ENCODE measurements at places on chromosomes 5 and 9.
A peak's percentile ranks its signal among the peaks of the same experiment; 100 is the strongest.

- DNase-seq = no peak
These were observed 8.1 kb downstream of the CD180 start for GRCh38 chr5:67188274-67189078.

- DNase-seq = no peak
These were observed 38.6 kb downstream of the HMGCS1 start for GRCh38 chr5:43274435-43275114.

- no peak for DNase-seq
These were observed 181.8 kb upstream of the ELL2 start for GRCh38 chr5:96143450-96143849.

GRCh38 chr9:94870793-94871558 is 144.5 kb downstream of the AOPEP start:
- no peak for DNase-seq

- DNase-seq = no peak
These were observed 38.3 kb downstream of the CEMIP2 start for GRCh38 chr9:71729816-71730526.

GRCh38 chr9:93143830-93144530 is 9.9 kb upstream of the NINJ1 start:
- peak; percentile 90 for DNase-seq

- DNase-seq = no peak
These were observed 182.1 kb downstream of the FAM170A start for GRCh38 chr5:119811458-119811857.

- DNase-seq = peak; percentile 53
These were observed 654 bp downstream of the PURA start for GRCh38 chr5:140114341-140115185.

DNA sequence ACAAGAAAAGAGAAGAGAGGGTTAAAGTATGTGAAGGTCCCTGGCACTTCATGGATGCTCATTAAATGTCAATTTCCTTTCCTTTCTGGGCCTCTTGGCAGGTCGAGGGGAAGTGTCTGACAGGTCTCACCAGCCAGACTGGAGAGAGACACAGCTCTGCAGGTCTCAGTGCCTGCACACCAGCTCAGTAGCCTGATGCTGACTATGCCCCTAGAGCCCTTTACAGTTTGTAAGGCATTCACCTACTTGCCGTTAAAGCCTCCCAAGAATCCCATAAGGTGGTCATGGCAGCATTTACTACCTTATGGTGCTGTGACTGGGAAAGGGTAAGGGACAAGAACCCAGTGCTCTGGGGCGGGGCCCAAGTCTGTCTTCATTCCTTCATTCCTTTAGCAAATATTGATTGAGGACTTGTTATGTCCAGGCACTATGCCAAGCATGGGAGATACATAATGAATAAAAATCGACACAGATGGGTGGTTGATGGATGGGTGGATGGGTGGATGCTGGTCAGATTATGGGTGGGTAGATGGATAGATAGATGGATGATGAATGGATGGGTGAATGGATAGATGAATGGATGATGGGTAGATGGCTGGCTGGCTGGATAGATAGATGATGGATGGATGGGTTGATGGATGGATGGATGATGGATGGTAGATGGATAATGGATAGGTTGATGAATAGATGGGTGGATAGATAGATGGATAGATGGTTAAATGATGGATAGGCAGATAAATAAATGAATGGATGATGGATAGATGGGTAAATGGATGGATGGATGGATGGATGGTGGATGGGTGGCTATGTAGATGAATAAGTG is 21.3 kb upstream of the KIF12 start:
- DNase-seq = no peak

GRCh38 chr9:72946821-72947220 is 6.0 kb downstream of the ALDH1A1 start:
- no peak for DNase-seq

DNA sequence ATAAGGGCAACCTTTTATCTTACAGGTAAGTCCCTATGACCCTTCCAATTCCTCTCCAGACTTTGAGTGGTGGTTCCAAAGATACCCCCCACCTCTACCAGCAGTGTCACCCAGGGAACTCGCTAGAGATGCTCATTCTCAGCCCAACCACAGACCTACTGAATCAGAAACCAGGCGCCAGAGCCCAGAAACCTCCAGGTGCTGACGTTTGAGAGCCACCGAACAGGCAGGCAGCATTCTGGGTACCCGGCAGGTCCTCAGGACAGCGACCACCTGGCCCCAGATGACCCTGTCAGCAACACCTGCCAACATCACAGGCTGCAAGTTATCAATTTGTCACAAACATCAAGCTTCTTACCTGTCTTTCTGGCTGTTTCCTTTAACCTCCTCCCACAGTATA is 19.5 kb downstream of the RAPGEF1 start:
- DNase-seq = no peak

GRCh38 chr9:89744730-89745129 is 139.9 kb downstream of the GADD45G start:
- no peak for DNase-seq

DNA sequence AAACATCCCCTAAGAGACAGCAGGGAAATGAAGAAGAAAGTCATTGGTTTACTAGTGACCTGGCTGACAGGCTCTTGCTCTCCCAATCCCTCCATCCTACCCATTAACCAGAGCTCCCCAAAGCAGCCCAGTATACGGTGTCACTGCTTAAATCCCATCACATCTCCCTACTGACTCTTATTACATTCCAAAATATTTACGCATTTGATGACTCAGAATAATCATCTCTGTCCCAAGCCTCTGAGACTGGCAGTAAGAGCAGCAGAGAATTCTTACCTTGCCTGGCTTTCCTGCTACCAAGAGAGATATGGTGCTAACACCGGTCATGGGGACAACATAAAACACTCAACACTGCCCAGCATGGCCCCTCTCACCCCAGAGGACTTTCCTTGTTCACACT is 20.2 kb upstream of the WHRN start:
- DNase-seq = no peak

- DNase-seq = no peak
These were observed 14.8 kb downstream of the ETF1 start for GRCh38 chr5:138528208-138528607.

DNA sequence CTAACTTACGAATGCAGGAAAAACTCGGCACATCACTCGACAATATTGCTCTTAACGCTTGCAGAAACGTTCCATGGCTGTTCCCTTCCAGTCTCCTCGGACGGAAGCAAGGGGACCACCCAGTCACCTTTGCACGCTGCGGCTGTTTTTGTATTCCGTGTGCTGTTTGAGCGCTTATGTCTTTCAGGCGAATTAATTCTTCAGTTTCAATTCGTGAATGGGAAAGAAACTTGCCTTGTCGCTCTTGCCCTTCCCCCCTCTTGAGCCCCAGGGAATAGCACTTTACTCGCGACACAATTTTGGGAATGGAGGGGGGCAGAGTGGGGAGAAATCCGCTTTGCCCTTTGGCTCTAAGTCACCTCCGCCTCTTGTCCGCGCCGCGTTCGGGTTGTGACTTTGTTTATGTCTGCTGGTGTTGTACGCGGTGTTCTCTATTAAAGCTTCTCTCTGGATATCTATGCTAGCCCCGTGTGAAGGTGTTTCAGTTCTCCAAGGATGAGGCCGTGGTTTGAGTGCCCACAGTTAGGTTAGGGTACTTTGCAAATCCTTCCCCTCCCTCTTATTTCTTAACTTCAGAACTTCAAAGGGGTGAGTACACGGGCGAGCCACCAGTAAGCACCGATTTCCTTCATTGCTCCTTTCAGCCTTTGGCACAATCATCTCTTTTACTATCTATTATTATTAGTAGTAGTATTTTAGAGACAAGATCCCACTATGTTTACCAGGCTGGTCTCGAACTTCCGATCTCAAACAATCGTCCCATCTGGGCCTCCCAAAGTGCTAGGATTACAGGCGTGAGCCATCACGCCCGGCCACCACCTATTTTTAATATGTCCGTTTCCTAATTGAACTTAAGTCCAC is 2.7 kb downstream of the FOXB2 start:
- no peak for DNase-seq

DNA sequence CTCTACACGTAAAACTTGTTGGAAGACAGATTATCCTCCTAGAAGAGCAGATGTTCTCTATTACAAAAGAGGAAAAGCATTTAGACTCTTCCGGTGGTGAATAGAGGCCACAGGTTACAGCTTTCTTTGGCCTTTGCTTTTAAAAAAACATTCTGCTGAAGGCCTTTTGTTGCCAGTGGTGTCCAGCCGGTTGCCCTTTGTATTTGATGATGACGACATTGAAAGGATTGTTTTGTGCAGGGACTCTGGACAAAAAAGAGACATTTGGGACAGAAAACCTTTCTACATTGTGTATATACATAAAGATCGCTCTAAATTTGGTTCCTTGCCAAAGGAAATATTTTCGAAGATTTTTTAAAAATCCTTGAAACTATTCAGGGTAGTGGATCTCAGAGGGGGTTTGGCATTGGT is 180.3 kb downstream of the C9orf152 start:
- peak; percentile 37 for DNase-seq

GRCh38 chr5:32170303-32171151 is 3.6 kb downstream of the GOLPH3 start:
- DNase-seq = no peak

GRCh38 chr5:35672995-35673394 is 55.3 kb downstream of the SPEF2 start:
- no peak for DNase-seq

GRCh38 chr9:18331310-18331684 is 142.7 kb upstream of the ADAMTSL1 start:
- no peak for DNase-seq

GRCh38 chr9:13957089-13957488 is 356.9 kb downstream of the NFIB start:
- no peak for DNase-seq

DNA sequence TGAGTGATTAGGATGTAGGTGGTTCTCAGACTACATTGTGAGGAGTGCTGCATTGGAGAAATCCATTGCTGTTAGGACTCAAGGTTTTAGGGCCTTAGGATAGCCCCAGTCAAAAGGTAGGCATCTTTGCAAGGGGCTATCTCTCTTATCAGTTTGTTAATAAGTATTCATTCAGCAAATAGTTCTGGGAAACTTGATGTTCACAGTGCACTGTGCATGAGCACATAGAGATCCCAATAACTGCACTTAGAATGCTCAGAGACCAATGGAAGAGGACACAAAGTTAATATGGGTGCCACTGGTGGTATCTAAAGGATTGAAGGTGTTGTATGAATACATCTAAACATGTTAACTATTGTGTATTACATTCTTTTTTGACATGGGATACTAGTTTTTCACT is 131.4 kb downstream of the KIF4B start:
- DNase-seq = no peak

DNA sequence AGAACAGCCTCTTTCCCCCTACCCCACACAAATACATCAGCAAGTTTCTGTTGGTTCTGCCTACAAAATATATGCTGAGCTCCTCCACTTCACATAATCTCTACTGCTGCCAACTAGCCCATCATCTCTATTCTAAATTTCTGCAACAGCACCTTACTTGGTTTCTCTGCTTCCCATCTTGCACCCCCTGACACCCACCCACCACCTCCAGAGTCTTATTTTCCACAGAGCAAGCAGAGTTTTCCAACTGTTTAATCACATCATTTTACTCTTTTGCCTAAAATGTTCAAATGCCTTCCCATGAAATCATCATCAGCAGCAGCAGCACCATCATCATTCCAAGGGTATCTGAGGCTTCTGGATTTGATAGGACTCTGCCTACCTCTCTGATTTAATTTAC is 295.7 kb downstream of the CTNND2 start:
- DNase-seq = no peak

GRCh38 chr9:130421802-130422276 is 22.9 kb upstream of the ASS1 start:
- no peak for DNase-seq

- DNase-seq = no peak
These were observed 252.7 kb downstream of the AP3B1 start for GRCh38 chr5:78041805-78042204.

GRCh38 chr9:127334725-127335124 is 62.2 kb upstream of the SLC2A8 start:
- DNase-seq = no peak

DNA sequence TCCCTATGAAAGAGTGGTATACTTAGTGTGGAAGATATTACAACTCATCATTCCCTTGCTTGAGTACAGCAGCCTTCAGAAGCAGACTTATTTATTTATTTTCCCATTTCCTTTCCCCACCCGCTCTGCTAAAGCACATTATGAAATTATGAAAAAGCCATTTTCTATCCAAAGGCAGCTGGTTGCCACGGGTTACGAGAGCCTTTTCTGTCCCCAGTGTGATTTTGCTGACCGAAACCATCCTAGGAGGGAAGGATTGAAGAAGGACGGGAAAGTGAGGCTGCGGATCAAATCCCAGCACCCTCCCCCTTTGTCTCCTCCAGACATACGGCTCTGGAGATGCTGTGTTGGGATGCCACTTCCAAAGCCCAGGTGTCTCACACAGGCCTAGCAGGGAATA is 246.9 kb downstream of the TLR4 start:
- DNase-seq = no peak

- DNase-seq = no peak
These were observed 75.5 kb upstream of the UNC5A start for GRCh38 chr5:176734756-176735342.

DNA sequence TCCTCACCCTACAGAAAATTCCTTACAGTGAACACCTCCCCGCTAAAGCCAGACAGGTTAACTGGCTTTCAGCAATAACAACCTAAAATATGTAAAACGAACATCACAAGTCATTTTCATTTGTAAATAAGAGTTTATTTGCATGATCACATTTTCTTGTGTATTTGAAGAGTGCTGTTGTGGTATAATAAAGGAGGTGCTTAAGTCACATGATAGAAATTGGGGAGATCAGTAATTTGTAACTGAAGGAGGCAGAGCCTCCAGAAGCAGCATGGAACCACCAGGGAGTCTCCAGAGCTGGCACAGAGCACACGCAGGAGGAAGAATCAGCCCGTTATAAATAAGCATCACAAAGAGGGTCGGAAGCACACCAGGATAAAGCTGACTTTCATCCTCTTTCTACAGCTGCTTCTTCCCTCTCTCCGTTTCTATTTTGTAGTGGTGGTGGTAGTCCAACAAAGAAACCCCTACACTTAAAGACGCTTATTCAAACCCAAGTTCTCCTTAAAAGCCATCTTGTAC is 210.6 kb downstream of the MAPKAP1 start:
- no peak for DNase-seq

- DNase-seq = no peak
These were observed 33.0 kb downstream of the FKBP15 start for GRCh38 chr9:113187929-113188595.

GRCh38 chr5:144487761-144488160 is 317.1 kb downstream of the KCTD16 start:
- no peak for DNase-seq

- DNase-seq = no peak
These were observed 323.8 kb upstream of the WWC1 start for GRCh38 chr5:167967494-167968177.

- DNase-seq = peak; percentile 87
These were observed 232.3 kb upstream of the TBCA start for GRCh38 chr5:78008356-78008967.

- DNase-seq = no peak
These were observed 25.6 kb downstream of the COL27A1 start for GRCh38 chr9:114180696-114181606.

DNA sequence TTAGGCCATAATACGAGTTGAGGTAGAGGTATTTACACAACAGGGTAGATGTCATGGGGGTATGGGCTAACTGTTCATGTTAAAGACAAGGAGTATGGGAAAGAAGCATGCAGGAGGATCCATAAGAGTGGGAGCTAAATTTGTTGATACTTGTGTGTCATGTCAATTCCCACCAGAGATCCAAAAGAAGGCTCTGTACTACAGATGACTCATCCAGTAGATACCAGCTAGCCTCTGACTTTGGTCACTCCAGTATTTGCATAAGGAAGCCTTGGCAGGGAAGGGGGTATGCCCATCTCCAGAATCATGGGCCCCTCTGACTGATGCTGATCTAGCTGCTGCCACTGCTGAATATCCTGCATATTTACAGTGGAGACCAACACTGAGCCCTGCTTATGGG is 743.7 kb upstream of the GRAMD2B start:
- no peak for DNase-seq
